NCI-H1092 (cell line): ENCODE measurements at places on chromosomes 5 and 9.

- peak; percentile 18 for DNase-seq
These were observed 114.9 kb upstream of the NFIB start for GRCh38 chr9:14428781-14429230.

DNA sequence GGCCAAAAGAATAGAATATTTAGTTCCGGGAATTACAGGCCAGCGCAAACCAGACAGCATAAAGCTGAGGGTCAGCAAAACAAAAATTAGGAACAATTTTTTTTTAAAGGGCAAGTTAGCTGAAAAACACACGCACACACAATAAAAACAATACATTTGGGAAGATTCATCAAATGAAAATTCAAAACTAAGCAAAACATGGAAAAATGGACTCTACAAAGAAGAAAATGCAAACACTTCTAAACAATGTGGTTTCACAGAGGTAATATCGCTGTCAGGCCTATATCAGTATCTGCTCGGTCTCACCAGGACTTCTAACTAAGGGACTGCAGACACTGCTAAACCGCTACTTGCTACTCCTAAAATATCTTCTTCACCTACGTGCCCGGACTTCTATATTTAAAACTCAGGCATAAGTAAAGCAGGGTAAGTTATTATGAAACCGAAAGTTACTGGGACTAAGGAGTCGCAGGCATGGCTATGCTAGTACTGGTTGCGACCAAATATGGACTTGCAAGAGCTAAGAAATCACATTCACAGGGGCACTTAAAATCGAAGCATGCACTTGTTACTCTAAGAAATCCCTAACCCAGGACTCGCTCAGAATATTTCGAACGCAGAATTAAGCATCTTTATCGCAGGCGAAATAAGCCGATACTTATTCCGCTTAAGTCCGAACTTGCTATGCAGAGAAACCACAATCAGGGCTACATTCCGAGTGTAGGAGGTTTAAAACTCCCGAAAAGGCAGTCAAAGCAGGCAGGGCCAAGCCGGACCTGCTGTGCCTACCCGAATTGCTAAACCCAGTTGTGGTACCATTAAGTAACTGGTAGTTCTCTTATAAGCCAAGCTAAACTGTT is 2.3 kb downstream of the ANXA2R start:
- no peak for DNase-seq

- DNase-seq = no peak
These were observed 28.2 kb upstream of the SCGB3A1 start for GRCh38 chr5:180619563-180619915.

GRCh38 chr5:42531611-42532010 is 108.4 kb downstream of the GHR start:
- DNase-seq = no peak

- no peak for DNase-seq
These were observed 151.6 kb upstream of the PHYKPL start for GRCh38 chr5:178383919-178384815.

DNA sequence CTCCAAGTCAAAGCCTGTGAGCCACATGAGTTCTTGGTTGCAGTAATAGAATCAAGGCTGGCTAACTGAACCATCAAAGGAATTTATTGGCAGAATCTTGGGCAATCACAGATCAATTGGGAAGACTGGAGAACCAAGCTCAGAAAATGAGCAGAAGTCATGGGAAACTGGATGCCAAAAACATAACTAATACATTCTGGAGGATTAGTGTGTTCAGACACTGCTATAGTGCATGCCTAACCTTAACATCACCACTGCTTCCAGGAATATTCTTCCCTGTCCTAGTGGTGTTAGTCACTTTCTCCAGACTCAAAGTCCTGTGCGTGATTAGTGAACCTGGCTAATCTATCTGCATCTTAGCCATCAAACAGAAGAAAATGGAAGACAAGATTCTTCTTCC is 843.7 kb downstream of the EFNA5 start:
- no peak for DNase-seq

DNA sequence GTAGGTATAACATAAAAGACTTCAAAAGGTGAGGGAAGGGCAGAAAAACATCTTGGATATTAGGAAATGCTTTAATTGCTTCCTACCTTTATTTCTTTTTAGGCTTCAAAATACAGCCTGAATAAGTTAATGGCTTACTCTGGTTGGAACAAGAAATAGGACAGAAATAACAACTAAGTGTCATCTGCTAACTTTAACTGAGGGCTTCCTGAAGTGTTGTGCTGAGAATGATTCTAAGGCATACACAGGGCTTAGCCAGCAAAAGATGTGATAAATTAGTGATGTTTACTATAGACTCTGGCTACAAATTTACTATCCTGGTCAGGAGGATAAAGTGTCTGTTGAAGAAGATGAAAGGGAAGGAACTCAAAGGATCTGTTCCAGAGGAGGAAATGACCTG is 34.2 kb downstream of the ABHD17B start:
- no peak for DNase-seq

DNA sequence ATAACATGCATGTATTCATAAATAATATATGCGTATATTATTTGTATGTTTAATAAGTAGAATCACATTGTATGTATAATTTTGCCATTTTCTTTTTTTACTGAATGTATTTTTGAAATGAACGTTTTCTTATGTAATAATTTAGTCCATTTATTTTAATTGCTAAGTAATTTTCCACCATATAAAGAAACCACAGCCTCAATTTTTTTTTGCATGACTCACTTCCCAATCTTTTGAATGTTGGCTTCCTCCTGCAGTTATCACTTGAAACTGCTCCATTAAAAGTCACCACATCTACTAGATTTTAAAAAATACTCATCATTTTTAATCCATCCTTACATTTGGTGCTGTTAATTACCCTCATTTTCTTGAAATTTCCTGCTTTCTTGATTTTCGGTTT is 363.3 kb upstream of the MEF2C start:
- DNase-seq = no peak

- DNase-seq = no peak
These were observed 65.3 kb upstream of the ADRB2 start for GRCh38 chr5:148760945-148761638.

DNA sequence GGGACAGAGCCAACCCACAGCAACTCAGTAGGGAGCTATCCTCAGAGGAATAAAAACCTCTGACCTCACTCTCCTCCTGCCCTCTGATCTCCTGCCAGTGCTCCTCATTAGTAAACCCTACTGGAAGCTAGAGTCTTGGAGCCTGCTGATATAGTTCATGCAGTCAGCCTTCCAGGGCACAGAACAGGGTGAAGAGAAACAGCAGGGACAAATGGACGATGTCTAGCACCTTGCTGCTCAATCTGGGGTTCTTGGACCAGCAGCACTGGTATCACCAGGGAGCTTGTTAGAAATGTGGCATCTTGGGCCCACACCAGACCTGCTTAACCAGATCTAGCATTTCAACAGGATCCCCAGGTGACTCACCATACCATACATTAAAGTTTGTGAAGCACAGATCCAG is 5.5 kb upstream of the GALNT12 start:
- DNase-seq = no peak

- no peak for DNase-seq
These were observed 215.8 kb downstream of the MELK start for GRCh38 chr9:36788534-36788933.

DNA sequence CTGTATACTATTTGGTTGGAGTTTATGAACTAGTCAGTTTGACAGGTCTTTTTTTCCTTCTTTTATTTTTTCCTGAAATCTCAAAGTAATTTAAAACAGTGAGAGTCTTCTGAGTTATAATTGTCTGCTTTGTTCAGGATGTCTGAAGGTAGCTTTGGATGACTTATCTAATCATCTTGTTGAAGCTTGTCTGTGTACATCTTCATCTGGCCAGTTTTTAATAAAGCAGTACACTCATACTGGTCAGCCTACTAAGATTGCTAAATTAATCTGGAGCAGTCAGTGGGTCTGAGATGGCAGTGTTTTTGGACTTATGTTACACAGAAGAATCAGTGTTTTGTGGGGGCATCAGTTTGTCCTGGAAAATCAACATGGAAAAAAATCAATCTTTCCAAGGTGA is 482.4 kb downstream of the CDH10 start:
- no peak for DNase-seq

GRCh38 chr5:174307031-174307408 is 261.5 kb downstream of the NSG2 start:
- no peak for DNase-seq

- DNase-seq = no peak
These were observed 96.4 kb upstream of the SELENOP start for GRCh38 chr5:42908086-42908485.

- DNase-seq = no peak
These were observed 24.8 kb downstream of the HRH2 start for GRCh38 chr5:175682664-175683063.

DNA sequence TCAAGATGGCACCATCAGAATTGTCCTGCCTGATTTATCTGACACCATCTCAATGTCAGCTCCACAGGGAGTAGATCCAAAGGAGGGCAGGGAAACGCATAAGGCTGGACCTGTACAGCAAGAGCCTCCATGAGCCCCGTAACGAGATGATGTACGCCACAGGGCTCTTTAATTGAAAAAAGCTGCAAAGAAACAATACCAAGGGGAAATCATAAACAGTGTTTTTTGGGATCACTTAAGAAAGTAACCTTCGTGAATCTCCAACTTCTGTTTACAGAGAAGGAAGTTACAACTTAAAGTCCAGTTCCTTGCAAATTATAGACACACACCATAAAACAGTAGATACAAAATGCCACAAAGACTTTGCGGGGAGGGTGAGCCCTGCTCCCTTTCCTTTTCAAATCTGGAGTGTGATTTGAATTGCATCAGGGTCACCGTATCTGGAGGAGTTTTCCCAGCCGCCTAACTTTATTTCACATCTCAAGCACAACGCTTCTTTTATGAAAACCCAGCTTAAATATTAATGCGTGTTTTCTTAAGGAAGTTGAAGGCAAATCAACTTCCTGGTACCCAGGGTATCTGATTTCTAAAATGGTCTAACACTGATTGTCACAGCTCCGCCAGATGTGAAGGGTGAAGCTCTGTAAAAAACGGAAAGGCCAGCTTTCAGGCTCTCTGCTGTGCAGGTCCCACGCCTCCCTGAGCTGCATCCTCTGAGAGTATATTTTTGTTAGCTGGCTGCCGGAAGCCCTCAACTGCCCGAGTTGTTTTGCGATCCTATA is 88.9 kb downstream of the EBF1 start:
- no peak for DNase-seq

DNA sequence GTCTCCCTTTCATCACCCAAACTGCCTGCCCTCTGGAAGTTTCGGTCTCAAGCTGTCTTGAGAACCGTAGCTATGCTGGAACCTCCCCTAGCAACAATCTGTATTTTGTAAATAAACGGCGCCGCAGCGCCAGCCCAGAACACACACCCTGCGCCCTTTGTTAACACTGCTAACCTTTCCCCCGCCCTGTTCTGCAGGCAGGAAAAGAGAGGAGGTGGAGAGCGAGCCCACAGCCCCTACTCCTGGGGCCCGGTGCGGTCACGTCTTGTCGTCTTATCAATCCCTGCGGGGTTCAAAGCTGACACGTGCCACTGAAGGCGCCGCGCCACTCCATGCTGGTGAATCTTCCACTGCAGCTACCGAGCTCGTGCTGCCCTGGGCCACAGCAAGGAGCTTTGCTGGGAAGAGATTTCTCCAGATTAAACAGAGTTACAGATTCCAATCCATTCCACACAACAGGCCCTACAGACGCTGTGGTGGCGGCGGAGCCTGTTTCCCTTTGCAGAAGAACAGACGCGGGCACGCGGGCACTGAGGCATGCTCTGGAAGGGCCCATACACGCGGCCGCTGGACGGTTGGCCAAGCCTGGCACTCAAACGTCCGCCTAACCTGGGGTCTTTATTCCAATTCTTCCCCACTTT is 25.3 kb downstream of the ZDHHC11B start:
- no peak for DNase-seq

DNA sequence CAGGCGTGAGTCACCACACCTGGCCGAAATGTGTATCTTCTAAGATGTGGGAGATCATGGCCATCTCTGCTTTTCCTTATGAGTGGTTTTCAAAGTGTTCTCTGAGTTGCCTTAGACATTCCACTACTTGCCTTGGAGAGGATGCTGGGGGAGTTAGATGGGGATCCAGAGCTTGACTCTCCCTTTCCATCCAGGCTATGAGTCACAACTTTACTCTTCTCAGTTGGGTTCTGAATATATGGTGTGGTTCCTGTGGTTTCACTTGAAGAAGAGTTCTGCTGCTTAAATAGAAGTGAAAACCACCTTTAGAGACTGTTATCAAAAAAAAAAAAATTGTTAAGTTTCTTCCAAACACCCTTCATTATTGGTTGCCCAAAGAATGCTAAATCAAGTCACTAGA is 217.6 kb downstream of the ZNF608 start:
- no peak for DNase-seq

GRCh38 chr5:127587246-127587917 is 61.5 kb upstream of the CTXN3 start:
- DNase-seq = no peak

GRCh38 chr5:142871363-142872193 is 101.4 kb downstream of the ARHGAP26 start:
- no peak for DNase-seq

GRCh38 chr5:58012801-58013315 is 447.0 kb downstream of the PLK2 start:
- DNase-seq = no peak

DNA sequence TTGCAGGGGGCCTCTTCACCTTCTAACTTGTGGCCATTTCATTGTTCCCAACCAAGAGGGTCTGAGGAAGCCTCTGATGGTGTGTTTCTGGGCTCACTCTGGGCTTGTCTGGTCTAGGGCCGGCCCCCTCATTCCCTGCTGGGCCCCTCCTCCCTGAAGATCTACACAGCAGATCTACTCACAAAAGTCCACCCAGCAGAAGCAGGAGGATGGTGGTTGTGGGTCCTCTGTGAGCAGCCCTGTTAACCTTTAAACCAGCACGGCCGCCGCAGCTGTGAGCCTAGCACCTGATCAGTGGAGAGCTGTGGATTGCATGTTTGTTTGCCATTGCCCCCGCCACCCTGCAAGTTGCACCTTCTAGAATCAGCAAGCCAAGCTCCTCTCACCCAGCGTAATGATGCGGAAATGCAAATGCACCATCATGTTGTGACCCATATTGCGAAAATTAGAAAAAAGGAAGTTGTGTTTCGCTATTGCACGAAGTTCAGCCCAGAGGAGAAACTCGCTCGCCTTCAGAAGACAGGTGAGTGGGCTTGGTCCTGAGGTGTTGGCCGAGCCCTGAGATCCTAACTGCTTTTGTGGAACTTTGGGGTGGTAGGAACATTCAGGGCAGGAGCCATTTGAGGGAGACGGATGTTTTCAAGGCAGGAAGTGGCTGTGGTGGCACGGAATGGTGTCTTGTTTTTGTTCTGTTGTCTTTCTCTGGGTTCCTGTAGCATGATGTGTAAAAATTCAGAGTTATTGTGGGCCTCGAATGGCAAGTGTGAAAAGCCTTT is 16.7 kb downstream of the FGD3 start:
- DNase-seq = no peak

DNA sequence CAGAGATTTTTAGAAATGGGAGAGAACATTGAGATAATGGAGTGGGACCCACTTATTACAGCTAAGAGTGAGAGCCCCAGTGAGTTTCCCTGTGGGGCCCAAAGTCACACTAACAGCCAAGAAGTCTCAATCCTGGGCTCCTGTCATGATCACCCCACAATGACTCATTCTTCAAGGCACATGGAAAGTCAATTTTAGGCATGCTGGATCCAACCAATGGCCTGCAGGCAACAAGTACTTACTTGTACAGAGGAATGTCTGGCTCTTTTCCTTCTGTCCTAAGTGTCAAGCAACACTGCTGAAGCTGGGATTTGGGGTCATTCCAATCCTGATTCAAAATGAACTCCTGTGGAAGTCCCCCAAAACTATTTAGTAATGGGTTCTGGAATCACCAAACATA is 123.1 kb downstream of the DROSHA start:
- no peak for DNase-seq

- DNase-seq = no peak
These were observed 22.7 kb downstream of the OR2S2 start for GRCh38 chr9:35935261-35935660.
